Hypothalamus (tissue), 51 donors: ENCODE measurements at places on chromosomes 5 and 9.

DNA sequence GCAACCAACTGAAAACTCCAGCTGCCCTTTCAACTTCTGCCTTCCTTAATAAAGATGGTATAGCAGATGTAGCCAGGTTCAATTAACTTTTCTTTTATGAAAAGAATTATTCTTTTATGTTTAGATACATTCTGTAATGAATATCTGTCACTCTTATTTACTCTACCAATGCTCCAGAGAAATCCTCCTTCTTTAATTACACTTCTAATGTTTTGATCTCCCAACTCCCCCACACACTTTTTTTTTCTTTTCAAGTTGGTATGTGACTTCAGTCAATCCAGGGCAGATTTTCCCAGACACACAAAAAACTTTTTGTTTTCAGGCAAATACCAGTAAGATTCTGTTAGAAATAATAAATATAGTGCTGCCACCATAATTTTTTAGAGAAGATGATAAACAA lies 1000.0 kb upstream of the DMAC1 start:
- DNase-seq, result no peak

DNA sequence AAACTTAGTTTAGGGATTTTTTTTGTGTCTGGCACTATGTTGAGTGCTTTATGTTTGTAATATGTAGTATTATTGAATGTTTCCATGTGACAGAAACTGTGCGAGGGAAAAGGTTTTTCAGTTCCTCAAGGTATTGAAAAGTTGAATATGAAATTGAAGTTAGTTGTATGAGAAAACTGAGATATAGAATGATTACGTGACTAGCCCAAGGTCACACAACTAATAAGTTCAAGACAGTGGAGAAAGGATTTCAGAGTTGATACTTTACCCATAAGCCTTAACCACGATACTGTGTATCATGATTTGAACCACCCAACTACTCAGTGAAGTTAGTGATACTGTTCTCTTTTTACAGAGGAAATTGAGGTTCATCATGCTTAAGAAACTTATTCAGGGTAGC lies 5.7 kb downstream of the NIPBL start:
- DNase-seq, result no peak

DNA sequence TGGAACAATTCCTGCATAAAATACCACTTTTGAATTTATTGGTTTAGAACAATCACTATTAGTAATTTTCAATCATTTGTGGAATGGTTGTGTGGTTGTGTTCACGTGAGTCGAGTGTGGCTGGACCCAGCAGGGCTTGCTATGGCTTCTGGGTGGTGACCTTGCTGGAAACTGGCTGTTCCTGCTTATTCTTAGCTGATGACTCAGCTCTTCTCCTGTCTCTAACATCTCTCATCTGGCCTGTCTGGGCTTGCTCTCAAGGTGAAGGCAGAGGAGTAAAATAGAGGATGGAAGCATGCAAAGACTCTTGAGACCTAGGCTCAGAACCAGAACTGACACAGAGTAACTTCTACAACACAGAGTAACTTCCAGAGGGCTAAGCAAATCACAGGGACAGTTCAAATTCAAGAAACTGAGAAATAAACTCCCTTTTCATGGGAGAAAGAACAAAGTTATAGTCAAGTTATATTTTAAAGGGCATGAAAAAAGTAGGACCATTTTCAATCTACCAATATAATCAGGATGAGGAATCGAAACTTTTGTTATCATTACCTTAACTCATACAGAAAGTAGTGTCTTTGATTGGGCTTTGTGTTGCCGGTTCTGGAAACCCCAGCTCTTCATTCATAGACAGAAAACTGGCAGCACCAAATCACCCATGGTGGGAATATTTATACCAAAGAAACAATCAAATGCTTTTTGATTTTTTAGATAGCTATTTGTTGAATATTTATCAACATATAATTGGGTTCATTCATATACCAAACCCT lies 665.1 kb downstream of the CDH18 start:
- no peak for DNase-seq

DNA sequence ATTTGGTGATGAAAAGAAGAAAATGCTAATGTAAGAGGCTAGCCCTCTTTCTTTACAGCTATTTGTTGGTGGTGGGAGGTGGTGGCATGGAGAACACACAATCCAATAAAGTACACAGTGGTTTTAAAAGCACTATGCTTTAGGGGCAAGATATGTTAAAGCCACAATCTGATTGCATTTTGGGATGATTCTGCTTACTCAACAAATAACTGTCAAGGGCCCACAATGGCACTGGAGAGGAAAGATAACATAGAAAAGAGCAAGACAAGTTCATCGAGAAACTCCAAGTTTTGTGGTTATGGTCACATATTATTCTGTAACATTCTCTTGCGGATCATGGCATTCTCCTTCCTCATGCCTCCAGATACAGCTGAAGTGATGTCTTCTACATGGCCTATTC lies 38.8 kb downstream of the OTP start:
- no peak for DNase-seq
